GM19239 (cell line): ENCODE measurements at places on chromosomes 4 and X.

- DNase-seq: no peak
These were observed 50.8 kb upstream of the HOPX start for GRCh38 chr4:56731857-56732256.

- DNase-seq: no peak
These were observed 5.3 kb upstream of the OPHN1 start for GRCh38 chrX:68438575-68438974.

DNA sequence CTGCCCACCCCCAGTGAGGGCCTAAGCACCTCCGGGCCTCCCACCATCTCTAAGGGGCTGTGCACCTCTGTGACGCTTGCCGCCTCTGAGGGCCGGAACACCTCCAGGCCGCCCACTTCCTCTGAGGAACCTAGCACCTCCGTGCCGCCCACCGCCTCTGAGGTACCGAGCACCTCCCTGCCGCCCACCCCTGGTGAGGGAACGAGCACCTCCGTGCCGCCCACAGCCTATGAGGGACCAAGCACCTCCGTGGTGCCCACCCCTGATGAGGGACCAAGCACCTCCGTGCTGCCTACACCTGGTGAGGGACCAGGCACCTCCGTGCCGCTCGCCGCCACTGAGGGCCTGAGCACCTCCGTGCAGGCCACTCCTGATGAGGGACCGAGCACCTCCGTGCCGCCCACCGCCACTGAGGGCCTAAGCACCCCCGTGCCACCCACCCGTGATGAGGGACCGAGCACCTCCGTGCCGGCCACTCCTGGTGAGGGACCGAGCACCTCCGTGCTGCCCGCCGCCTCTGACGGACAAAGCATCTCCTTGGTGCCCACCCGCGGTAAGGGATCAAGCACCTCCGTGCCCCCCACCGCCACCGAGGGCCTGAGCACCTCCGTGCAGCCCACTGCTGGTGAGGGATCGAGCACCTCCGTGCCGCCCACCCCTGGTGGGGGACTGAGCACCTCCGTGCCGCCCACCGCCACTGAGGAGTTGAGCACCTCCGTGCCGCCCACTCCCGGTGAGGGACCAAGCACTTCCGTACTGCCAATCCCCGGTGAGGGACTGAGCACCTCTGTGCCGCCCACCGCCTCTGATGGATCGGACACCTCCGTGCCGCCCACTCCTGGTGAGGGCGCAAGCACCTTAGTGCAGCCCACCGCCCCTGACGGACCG is 977 bp downstream of the MAGEE1 start:
- no peak for DNase-seq

DNA sequence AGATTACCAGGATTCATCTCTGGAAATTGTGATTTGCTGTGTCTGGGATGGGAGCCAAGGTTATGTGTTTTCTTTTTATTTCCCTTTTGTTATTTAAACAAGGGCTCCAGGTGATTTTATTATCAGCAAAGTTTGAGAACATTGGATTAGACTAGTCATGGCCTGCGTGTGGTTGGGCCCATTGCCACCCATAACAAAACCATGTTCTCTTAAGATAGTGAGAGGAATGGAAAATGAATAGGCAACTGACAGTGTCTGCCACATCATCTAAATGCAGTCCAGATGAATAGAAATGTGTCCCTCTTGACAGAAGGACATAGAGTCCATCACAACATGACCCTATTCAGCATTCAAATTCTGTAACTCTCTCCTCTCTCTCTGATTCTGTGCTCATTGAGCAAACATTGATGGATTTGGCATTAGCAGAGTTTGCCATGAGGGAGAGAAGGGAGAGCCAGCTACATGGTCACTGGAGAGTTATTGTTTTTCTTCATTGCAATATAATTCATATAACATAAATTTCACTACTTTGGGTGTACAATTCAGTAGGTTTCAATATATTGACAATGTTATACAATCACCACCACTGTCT is 11.7 kb downstream of the XK start:
- DNase-seq: no peak

- DNase-seq: no peak
These were observed 45.0 kb downstream of the NOCT start for GRCh38 chr4:139060591-139060990.

DNA sequence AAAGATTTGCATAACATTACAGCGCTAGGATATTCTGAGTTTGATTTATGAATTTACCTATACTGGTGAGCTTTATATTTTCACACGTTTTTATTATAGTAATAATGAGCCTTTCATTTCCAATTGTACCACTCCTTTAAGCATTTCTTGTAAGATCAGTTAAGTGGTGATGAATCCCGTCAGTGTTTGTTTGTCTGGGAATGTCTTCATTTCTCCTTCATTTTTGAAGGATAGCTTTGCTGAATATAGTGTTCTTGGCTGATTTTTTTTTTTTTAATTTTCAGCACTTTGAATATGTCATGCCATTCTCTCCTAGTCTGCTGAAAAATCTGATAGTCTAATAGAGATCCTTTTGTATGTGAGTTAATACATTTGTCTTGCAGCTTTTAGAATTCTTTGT is 70.1 kb downstream of the IL15 start:
- no peak for DNase-seq

GRCh38 chrX:42930951-42931350 is 153.0 kb upstream of the PPP1R2C start:
- DNase-seq: no peak

GRCh38 chrX:81586096-81586495 is 384.2 kb downstream of the SH3BGRL start:
- no peak for DNase-seq

GRCh38 chrX:57817302-57817701 is 93.0 kb downstream of the ZXDA start:
- DNase-seq: no peak

GRCh38 chr4:86846921-86847320 is 2.3 kb downstream of the SLC10A6 start:
- no peak for DNase-seq

- DNase-seq: no peak
These were observed 126.7 kb upstream of the MBNL3 start for GRCh38 chrX:132615391-132616131.

GRCh38 chrX:30635630-30636029 is 17.6 kb upstream of the GK start:
- DNase-seq: no peak

DNA sequence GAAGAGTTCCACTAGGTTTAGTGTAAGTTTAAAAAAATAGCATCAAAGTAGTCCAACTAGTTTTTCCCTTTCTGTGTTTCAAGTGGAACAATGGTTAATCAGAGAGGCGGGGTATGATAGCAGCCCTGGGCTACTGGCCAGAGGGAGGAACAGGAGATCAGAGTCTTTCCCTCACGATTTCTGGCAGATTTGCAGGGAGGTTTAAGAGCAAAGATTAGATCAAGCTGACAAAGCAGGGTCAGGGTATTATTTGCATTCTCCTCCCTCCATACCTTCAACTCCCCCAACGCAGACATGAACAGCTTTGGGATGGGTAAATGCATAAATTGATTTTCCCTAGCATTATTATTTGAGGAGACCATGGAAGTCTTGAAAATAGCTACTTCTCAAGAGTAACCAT is 277.6 kb upstream of the DIAPH2 start:
- DNase-seq: no peak

DNA sequence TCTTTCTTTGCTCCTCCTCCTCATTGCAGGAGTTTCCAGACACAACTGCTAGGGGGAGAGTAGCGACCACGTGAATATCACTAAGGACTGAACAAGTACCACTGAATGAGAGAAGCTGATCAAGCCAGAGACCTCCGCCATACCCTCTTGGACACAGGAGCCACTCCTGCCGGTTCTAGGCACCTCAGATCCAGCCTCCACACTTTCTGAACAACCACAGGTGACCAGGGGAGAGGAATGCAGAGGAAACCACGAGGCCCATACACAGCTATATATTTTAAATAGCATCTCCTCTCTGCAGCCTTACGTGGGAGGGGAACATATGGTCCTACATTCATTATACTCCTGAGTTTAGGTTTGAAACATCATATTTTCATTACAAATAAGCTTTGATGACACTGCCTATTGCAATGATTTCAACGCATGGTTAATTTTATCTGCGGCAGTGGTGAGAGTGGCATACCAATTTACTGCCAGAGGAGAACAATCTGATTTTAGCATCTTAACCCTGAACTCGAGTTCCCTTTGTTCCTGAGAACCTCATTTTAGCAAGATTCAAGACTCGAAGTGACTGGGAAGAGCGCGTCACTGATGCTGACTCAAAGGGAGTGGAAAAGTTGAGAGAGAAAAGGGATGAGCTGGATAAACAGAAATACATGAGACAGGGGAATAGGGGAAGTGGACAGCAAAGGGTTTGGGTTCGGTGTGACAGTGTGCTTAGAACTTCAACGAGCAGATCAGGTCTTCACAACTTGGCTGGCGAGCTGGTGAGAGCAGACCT is 231.7 kb upstream of the PPARGC1A start:
- no peak for DNase-seq

DNA sequence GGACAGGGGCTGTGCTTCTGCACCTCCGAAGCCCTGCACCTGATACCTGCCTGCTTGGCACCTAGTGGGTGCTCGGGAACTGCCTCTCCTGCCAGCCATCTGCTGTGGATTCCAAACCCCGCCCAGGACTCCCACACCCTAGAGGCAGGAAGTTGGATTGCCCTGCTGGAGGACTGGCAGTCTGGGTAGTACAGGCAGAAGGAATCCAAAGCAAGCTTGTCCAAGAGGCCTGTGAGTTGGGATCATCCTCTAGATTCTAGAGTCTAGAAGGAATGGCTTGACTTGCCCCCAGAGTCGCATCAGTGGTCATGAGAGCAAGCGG is 64.6 kb upstream of the MTM1 start:
- DNase-seq: no peak

GRCh38 chr4:30802622-30803323 is 82.6 kb downstream of the PCDH7 start:
- DNase-seq: no peak

GRCh38 chr4:121668368-121669162 is 28.2 kb downstream of the ANXA5 start:
- DNase-seq: no peak

GRCh38 chr4:139851639-139852038 is 186.0 kb downstream of the MGST2 start:
- DNase-seq: no peak
